Activated naive CD8-positive, alpha-beta T cell treated with anti-CD3 and anti-CD28 coated beads, Interleukin-2, amount 10 ng/mL, durations not matched to agents 7 days and 5 days (primary cell): ENCODE measurements at places on chromosomes 1 and 21. TPM values are rescaled to one million over a fixed set of nuclear protein-coding genes. Genes with fewer than 3 reads are reported as not detected.

DNA sequence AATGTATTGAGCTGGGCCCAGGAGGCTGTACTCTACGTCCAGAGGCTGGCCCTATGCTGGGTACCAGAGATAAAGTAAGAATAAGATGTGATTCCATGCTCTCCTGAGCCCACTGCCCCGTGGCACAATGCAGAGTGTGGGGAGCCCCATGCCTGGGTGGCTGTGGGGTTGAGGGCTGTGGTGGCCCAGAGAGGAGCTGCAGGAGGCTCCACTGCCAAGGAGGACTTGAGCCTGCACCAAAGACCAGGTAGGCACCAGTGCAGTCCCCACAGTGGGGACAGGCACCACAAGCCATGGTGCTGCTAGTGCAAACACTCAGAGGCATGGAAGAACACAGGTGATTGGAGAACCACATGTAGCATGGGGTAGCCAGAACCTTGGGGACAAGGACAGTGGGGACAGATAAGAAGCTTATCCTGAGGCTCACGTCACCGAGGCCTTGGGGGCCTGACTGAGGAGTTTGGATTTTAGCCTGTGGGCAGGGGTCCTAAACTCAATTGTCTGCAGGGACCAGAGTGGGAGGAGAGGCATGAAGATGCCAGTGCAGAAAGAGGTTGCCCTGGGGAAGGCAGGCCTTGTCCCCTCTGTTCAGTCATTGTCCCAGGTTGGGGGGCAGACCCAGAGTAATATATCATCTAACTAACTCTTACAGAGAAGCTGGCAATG is 21.9 kb upstream of the EPS8L3 start:
- H3K4me1 ChIP-seq, result peaks cover 21% of the 10 kb centered on the region
- no peak overlapping the region for H3K4me3 ChIP-seq
- H3K27ac ChIP-seq, result no peak overlapping the region
- DNase-seq, result peak; percentile 19

DNA sequence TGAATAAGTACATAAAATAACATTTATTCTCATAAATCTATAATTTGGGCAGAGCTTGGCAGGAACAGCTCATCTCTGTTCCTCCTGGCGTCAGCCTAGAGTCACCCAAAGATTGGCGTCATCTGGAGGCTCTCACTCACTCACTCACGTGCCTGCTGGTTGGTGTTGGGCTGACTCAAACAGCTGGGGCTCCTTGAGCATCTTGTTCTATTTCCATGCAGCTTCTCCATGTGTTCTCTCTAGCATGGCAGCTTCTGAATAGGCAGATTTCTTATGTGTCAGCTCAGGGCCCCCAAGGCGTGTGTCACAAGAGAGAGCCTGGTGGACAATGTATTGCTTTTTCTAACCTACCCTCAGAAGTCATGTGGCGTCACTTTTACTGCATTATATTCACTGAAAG is 70.6 kb upstream of the RAB3GAP2 start:
- H3K27ac ChIP-seq, result no peak overlapping the region
- peaks cover 11% of the 10 kb centered on the region for H3K27me3 ChIP-seq
- no peaks in the 10 kb centered on the region for H3K4me1 ChIP-seq

- no peak overlapping the region for H3K4me3 ChIP-seq
- H3K4me1 ChIP-seq, result no peaks in the 10 kb centered on the region
- no peak for DNase-seq
- no peak overlapping the region for H3K27ac ChIP-seq
- H3K27me3 ChIP-seq, result no peaks in the 10 kb centered on the region
Observed at GRCh38 chr1:236168716-236169429, 26.5 kb downstream of the GPR137B start.

The ALX3 gene
- not detected for total RNA-seq

The BGLAP gene
- total RNA-seq, result 4.8 TPM
